ENCODE measurements at places on chromosomes 1 and 21.
A peak's percentile ranks its signal among the peaks of the same experiment; 100 is the strongest.

GRCh38 chr1:77744576-77744975 lies 15.1 kb downstream of the USP33 start:
- no peak for DNase-seq

DNA sequence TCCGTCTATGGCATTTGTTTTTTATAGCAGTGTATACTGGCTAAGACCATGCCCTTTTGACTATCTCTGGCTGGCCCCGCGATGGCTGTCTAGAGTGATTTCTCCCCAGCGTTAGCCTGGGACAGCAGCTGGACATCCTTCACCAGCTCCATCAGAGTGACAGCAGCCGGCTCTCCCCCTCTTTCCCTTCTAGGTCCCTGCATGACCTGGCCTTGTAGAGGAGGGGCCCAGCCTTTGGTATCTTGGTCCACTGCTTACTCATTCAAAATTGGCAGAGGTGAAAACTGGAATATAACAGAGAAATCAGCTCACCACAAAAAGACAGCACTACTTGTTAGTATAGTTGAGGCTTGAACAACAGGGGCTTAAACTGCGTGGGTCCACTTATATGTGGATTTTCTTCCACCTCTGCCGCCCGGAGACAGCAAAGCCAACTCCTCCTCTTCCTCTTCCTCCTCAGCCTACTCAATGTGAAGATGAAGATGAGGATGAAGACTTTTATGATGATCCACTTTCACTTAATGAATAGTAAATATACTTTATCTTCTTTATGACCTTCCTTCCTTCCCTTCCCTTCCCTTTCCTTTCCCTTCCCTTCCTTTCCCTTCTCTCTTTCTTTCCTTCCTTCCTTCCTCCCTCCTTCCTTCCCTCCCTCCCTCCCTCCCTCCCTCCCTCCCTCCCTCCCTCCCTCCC lies 29.4 kb upstream of the B3GALNT2 start:
- DNase-seq: no peak

GRCh38 chr1:219416598-219417238 lies 196.2 kb downstream of the ZC3H11B start:
- peak; percentile 83 for DNase-seq

DNA sequence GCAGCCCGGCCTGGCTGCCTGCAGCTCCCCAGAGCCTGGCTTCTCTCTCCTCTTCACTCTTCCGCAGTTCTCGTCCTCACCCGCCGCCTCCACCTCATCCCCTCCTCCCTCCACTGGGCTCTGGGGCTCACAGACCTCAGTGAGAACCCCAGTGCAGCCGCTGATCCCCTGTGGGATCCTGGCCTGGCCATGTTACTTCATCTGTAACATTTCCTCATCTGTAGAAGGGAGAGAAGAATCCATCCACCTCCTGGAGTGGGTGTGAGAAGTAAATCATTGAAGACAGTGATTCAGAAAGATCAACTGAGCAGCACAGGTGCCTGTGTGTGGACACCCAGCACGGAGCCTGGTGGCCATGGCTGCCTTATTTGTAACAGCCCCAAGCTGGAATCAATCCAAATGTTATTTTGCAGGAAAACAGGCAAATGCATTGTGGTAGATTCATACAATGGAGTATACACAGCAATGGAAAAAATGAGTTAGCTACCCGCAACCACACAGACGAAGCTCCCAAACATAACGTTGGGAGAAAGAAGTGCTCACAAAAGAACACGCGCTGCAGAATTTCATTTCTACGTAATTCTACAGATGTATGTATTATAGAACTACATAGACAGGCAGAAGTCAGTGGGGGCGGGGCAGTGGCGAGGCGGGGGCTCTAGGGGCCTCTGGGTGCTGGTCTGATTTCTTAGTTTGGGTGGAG lies 8.7 kb downstream of the LAPTM5 start:
- peak; percentile 64 for DNase-seq

- DNase-seq: no peak
Observed at GRCh38 chr1:147635342-147635741, 35.0 kb downstream of the ACP6 start.

DNA sequence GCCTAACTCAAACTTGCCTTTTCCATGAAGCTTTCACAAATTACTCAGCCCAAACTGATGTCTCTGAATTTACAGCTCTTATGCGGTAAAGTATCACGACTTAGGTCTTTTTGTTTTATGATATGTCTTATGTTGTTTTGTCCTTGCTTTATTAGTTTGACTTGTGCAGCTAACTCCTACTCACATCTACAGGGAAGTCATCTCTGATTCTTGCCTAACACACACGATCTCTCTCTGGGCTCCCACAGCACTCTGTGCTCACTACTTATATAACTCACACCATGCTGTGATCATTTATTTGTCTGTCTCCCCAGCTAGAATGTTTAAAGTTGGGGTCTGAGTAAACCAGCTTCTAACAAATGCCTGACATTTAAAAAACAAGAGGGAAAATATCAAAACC lies 9.3 kb upstream of the PI4KB start:
- DNase-seq: no peak

- DNase-seq: no peak
Observed at GRCh38 chr1:216902669-216903381, 179.6 kb upstream of the ESRRG start.

DNA sequence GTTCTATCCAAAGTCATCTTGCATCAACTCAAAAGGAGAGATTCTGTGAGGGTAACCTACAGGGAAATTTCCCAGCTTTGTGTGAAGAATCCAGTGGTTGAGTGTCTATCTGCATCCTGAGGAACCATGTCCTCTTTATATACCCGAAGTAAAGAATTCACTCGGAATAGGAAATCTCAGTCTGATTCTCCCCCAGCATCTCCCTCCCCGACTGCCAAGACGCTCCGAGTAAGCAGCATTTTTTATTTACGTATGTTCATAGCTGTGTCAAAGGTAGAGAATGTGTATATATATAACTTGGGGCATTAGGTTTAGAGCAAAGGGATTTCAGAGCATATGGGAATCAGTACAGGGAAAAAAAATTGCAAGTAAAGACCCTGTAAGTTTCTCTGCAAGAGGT lies 170.2 kb downstream of the SYT2 start:
- no peak for DNase-seq

DNA sequence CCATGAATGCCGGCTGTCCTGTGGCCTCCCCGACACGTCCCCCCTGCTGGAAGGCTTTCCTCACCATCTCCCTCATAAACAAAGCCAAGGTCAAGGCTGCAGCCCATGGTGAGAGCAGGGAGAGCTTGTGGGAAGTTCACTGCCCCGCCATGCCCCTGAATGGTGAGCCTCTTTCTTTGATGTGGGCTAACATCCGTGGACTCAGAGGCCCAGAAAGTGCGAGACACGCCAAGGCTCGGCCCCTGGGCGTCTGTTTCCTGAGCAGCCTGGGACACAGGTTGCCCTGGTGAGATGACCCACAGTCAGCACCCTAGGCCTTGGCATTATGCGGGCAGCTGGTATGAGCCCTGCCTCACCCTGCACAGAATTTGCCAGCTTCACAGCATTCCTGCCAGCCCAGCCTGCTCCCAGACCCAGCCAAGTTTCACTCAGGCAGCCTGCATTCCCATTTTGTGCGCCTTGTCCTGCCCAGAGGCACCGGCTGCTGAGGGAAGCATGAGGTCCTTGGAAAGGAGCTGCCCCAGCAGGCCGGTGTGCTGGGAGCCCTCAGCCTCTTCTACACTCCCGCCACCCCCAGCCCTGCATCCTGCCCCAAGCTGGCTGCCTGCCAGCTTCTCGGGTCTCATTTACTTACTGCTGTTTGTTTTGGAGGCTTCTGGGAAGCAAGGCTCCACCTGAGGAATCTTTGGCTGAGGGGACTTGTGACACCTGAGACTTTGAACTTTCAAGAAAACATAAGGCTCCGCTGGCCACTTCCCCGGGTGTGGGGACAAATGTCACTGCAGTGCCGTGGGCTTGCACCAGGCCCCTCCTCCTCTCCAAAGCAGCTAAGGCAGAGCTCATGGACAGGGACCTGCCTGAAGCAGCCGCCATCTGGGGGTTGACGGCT lies 31.9 kb downstream of the NEK2 start:
- DNase-seq: peak; percentile 32

- DNase-seq: no peak
Observed at GRCh38 chr1:82934074-82934473, 1064.9 kb downstream of the TTLL7 start.

DNA sequence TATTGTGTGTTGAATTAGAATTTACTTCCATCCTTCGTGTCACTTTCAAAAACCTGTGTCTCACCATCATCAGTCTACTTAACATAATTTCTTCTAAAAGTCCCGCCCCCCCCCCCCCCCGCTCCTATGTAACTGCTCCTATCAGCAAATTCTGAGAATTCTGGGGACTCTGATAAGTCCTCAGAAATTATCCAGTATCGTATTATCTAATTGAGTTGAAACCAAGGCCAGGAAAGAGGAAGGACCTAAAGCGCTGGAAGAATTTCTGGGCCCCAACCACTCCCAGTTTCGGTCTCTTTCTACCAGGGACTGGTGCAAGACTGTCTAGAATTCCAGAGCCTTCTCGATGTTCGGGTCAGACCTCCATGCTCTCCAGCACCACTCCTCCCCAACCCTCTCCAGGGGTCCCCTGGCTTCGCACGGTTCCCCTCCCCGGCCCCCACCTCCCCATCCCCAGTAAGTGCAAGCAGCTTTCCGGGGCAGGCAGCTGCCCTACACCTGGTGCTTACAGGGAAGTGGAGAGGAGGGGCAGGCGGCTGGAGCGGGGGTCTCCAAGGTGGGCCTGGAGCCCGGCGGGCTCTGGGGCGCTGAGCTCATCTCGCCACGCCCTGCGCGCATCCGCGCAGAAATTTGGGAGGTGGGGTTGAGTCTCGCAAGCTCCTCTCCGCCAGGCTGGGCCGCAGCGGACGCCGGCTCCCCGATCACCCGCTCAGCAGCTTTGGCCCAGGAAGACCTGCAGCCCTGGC lies 16.0 kb upstream of the ZNF496 start:
- DNase-seq: no peak

GRCh38 chr1:33516428-33516827 lies 44.0 kb downstream of the ZSCAN20 start:
- no peak for DNase-seq

DNA sequence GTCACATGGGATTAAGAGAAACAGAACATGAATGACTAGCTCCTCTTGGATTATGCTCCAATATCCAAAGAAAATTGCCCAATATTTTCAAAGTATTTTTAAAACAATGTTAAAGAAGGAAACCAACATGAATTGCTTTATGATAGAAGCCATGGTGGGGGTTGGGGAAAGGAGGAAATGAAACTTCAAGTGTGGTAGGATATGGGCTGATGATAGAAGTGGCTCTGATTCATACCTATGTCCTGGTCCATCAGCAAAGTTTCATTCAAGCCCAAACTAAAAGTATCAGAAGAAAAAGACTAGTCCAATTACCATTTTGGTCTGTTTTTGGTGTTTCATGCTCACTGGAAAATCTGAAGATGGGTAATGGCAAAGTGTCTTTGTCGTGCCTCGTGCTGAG lies 104.2 kb upstream of the PROX1 start:
- DNase-seq: no peak

- no peak for DNase-seq
Observed at GRCh38 chr1:162700131-162700530, 67.9 kb downstream of the DDR2 start.

DNA sequence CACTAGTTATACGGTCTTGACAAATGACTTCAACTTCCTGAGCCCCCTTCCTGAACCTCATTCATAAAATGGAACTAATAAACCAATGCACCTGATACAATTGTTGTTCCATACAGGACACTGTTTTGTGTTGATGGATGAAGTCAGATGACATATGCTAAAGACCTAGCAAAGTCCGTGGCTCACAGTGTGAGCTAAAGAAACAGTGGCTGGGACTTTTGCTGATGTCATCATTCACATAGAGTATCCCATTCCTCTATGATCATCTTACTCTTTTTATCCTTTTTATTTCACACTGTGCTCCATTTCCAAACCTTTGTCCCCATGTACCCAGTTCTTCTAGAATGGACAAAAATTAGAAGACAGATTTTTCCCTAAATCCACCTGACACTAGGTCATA lies 83.7 kb upstream of the KAZN start:
- no peak for DNase-seq

GRCh38 chr1:38038861-38039260 lies 7.7 kb downstream of the POU3F1 start:
- DNase-seq: no peak

GRCh38 chr21:34544032-34544496 lies 32.1 kb upstream of the KCNE1 start:
- peak; percentile 66 for DNase-seq

- DNase-seq: peak; percentile 45
Observed at GRCh38 chr1:24849672-24850295, 80.3 kb downstream of the RUNX3 start.

DNA sequence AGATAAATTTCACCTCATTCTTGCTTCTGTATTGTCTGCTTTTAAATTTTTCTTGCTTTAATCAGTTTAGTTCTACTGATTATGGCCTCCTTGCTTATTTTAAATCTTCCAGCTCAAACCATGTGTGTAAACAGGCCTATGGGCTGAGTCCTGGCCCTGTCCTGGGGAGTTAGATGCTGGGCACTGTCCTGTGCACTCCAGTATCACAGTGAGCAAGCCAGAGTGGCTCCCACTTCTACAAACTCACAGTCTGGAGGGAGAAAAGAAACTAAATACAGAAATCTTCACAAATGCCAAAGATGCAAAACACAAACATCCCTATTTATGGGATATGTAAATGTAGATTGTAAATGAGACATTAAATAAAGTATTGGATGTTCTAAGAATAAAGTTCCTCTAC lies 101.1 kb upstream of the POGK start:
- no peak for DNase-seq

GRCh38 chr1:70277875-70278274 lies 56.7 kb downstream of the SRSF11 start:
- no peak for DNase-seq

- DNase-seq: no peak
Observed at GRCh38 chr1:108819878-108820277, 37.0 kb downstream of the AKNAD1 start.

DNA sequence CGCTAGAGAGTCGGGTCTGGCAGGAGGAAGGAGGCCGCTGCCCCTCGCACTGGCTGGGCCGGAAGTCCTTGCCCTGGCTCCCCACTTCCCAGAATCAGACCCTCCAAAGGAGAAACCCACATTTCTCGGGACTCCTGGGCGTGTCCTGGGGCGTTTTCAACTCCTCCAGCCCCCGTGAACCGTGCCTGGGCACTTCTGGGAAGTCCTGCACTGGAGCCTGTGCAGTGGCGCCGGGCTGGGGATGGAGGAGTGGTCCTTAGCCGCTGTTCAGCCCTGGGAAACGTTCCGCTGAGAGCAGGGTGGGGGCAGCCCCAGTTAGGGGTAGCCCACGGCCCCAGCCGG lies 3.0 kb downstream of the IGSF21 start:
- no peak for DNase-seq

DNA sequence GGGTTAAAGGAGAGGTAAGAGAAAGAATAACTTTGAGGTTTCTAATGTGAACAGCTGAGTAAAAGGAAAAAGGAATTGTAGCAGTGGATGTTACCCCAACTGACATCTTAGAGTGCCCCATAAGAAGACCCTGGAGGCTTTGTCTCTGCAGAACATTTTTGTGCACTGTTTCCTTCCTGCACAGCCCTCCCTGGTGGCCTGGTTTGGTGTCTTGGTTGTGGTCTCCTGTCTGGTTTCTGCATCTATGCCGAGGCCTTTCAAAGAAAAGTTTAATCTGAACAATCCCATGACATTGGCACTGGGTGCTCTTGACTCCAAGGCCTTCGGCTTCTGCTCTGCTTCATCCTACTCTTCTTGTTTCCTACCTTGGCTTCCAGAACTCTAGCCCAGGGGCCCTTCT lies 57.8 kb downstream of the RHOU start:
- no peak for DNase-seq

Measured in stimulated activated CD8-positive, alpha-beta memory T cell treated with anti-CD3 and anti-CD28 coated beads, Interleukin-4, amount 100 ng/mL, for 48 hours (primary cell).